ENCODE measurements at places on chromosomes 5 and 9. TPM values are rescaled to one million over a fixed set of nuclear protein-coding genes. Genes with fewer than 3 reads are reported as not detected.

GRCh38 chr5:180117000-180117725 is 45.6 kb upstream of the RNF130 start:
- DNase-seq = no peak

- DNase-seq = no peak
Measured at GRCh38 chr5:118249386-118249785, 739.0 kb downstream of the DTWD2 start.

- peak; percentile 82 for DNase-seq
Measured at GRCh38 chr5:56838409-56839039, 23.2 kb downstream of the MAP3K1 start.

The FYB1 gene
- 31.6 TPM for total RNA-seq

DNA sequence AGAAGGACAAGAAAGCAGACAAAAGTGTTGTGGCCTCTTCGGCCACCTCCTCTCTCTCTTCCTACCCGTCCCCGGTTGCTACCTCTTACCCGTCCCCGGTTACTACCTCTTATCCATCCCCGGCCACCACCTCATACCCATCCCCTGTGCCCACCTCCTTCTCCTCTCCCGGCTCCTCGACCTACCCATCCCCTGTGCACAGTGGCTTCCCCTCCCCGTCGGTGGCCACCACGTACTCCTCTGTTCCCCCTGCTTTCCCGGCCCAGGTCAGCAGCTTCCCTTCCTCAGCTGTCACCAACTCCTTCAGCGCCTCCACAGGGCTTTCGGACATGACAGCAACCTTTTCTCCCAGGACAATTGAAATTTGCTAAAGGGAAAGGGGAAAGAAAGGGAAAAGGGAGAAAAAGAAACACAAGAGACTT is 2.4 kb downstream of the EGR1 start:
- no peak for DNase-seq

The DNAJC25 gene
- 16.3 TPM for total RNA-seq

- DNase-seq = no peak
Measured at GRCh38 chr5:172564188-172564587, 76.9 kb upstream of the NEURL1B start.

- DNase-seq = no peak
Measured at GRCh38 chr5:540071-540905, 16.0 kb upstream of the SLC9A3 start.

DNA sequence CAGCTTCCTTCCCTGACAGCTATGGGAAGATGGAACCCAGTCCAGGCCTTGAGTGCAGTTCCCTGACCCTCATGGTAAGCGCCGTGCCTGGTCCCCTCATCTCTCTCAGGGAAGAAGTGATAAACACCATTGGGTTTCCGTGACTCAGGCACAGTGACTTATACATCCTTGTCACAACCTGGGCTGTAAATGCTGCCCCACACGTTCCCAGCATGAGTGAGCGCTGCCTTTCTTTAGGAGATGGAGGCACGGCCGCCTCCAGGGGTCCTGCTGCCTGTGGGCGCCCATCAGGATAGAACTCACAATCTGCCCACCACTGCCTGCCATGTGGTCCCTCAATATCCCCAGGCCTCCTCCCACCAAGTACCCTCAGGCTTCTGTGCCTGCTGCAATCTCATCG is 8.3 kb upstream of the NKD2 start:
- no peak for DNase-seq

GRCh38 chr9:86282979-86283535 is 719 bp upstream of the ISCA1 start:
- DNase-seq = peak; percentile 61

DNA sequence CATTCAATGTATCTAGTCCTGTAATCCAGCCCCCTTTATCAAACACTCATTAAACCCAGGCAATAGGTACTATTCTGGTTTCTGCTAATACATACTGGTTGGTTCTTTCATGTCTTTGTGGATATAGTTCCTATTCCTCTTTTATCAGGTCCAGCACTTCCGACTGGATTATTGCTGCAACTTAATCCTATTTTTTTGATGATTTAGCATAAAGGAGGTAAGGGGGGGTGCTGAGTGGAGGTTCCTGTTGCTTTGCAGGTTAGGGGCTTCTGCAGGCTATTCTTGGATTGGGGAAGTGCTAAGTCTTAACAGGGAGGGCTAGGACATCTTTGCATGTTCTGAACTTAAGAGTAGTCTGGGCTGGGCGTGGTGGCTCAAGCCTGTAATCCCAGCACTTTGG is 377.7 kb downstream of the FGF10 start:
- DNase-seq = no peak

DNA sequence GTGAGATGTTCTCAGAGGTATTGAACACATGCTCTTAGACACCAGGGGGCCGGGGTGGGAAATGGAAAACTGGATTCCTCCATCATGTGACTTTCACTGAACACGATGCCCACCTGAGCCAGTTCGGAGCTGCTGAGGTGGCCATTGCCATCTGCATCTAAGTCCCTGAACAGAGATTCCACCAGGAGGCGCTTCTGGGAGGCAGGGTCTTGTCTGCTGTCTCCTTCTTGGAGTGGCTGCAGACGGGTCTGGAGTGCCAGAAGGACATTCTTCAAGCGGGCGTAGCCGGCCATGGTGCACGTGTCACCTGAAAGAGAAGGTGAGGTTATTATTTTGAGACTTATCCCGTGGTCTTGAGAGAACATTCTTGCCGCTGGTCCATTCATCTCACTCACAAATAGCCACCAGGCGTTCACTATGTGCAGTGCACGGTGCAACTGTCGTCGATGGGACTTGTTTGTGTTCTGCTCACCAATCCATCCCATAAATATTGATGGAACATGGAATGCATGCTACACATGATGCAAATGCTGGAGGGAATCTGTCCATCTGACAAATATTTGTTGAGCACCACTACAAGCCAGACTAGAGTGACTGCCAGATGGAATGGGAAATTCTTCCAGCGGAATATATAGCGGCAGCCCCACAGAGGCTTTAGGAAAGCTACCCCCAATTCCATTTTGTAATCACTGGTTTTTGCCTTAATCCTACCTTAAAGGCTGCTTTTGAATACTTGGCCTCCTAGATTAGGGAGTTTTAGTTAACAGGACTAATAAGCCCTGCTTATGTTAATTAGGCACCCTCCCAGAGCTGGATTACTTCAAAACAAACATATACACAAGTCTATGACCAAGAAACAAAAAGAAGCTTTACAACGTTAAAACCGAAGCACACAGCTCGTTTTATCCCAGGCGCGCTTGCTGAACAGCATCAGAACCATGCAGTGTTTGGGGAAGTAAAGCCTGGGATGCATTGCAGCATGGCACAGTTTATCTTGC is 264.8 kb downstream of the HSPA4 start:
- peak; percentile 65 for DNase-seq

The BTNL8 gene
- total RNA-seq = not detected

DNA sequence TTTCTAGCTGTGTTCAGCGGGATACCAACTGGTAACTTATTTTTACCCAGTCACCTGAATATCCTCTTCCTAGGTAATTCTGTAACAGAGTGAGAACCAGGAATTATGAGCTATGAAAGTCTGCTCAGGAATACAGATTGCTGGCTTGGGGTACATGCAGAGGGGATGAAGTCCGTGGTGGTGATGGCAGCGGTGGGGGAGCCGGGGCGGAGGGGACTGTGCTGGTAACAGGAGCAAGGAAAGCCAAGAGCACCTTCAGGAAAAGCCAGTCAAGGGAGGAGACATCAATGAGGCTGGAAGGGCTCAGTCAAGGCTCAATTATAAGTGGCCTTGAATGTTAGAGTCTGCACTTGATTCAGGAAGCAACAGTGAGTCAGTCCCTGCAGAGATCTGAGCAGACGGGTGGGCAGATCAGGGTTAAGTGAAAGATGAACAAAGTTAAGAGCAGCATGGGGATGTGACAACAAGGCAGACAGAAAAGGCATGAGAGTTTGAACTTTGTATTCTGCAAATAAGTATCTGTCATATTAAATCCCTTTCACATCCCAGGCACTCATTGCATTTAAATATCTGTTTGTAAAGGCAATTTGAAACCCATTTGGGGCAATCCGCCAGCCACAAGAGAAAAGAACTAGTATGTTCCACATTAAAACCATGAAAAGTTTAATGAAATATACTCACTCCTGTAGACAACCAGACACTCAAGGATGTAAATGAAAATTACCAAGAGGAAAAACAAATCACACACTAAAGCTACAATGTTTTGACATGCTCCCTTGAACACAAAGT is 101.2 kb downstream of the TTC39B start:
- no peak for DNase-seq

- DNase-seq = no peak
Measured at GRCh38 chr5:10173716-10174115, 76.0 kb downstream of the ATPSCKMT start.

The ALG2 gene
- total RNA-seq = 60.0 TPM

- no peak for DNase-seq
Measured at GRCh38 chr5:27727254-27727653, 688.9 kb upstream of the CDH9 start.

The PDGFRB gene
- total RNA-seq = 0.32 TPM
